GM12892 (cell line): ENCODE measurements at places on chromosomes 3 and 15.

DNA sequence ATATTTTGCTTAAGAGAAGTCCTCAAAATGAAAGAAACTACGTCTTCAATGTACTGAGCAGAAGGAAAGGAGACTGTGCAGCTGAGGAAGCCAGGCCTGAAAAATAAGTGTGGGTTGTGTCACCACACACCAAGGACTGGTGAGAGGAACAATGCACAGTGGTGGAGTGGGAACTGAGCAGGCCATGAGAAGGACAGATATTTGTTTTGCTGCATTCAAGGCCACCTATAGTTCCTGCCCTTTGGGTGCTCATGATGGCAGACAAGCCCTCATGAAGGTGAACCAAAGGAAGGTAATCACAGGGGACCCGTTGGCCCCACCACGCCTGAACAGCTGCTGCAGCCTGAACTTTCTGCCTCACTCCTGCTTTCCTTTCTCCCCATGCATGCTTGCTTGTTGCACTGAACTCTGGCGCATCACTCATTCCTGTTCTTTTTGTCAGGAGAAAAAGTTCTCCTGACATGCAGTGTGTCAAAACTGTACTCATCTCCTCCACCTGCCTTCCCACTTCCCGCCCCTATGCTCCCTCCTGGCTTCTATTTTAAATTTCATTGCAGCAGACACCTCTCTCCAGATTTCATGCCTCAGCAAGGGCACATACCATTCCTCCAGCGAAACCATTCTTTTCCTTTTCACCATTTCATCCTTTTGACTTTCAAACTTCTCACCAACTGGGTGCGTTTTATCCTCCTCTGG, 2.2 kb upstream of the RNF7 start:
- DNase-seq, result no peak

- no peak for DNase-seq
These were observed at the start of gene SCG3 for GRCh38 chr15:51681303-51681963. Gene SCG3 (plus strand): TSS chr15:51681503. CDS start chr15:51681756, 253 bp downstream.

DNA sequence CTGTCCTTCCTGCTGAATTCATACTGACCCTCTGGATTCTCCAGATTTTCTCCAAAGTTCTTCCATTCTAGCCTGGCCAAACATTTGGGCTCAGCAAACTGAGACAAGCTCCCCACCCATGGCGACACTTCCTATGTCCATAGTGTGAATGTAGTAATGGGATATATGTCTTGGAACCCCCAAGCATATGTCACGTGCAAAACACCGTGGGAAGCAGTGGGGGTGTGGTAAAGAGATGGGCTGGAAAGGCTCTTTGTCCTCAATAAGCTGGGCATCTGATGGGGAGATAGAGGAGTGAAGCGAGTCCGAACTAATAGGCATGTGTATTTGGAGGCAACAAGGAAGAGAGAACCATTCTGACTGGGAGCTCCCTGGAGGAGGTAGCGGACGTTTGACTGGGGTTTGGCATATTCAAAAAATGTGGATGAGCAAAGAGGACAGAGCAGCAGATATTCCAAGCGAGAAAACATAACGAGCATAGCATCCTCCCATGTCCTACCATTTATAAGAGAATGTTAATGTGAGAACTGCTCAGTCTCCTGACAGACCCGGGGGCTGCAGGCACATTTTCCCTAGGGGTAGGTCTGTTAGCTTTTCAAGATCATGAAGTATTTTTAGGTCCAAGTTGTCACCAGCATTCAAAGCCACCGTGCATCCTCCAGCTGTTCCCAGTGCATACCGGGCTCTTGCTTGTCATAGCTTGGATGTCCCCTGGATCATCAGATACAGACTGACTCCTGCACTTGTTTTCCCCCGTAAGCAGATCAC, 25.6 kb downstream of the TPM1 start:
- DNase-seq, result no peak

GRCh38 chr3:36800533-36801116, 36.3 kb upstream of the DCLK3 start:
- DNase-seq, result no peak

DNA sequence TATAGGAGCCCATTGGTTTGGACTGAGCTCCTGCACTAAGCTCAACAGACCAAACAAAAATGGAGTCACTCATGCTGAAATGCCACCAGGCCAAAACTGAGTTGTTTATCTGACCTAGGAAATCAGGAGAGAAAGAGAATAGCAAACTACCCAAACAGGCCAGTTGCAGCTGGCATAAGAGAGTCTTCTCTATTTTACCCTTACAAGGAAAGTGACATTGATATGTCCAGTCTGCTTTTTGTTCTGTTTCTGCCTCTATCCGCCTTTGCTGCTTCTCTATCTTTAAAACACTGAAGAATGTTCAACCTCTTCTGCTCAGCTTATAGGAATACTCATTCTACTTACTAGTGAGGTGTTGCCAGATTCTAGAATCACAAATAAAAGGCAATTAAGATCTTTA, 95.1 kb downstream of the ATP1B3 start:
- DNase-seq, result no peak

- no peak for DNase-seq
These were observed 47.3 kb downstream of the PLSCR2 start for GRCh38 chr3:146421819-146422759.

- DNase-seq, result no peak
These were observed 26.3 kb downstream of the CDIN1 start for GRCh38 chr15:36605604-36606263.

GRCh38 chr15:31223478-31224350, 102.9 kb upstream of the KLF13 start:
- DNase-seq, result no peak

- DNase-seq, result no peak
These were observed 61.3 kb downstream of the TMCO5A start for GRCh38 chr15:37995461-37996347.

DNA sequence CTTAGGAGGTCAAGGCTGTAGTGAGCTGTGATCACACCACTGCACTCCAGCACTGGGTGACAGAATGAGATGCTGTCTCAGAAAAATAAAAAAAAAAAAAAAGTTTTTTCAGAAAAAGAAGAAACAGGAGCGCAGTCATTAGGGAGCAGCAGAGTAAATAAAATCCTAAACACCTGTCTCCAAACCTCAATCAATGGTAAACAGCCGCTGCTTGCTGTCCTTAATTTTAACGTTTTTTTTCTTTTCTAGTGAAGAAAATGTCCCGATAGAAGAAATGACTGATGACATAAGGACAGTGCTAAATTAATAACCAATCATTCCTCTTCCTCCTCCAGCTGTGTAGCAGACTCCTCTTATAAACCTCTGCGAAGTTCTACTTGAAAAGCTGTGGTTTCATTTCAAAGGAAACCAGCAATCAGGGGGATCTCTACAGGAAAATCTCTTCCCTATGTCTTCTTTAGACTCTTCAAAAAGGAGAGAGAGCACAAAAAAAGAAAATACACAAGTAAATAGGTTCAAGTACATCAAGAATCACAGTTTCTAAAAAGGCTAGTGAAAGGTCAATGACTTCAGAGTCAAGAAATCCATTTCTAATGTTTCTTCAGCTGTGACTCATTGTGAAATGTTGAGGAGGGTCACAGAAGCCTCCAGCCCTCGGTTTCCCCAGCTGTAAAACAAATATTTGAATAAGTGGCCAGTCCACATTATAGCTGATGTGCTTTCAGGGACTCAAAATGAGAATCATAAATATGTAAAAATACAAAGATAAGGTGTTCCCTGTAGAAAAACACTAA, 127.6 kb downstream of the TMCO5A start:
- no peak for DNase-seq

GRCh38 chr3:64207289-64208080, 17.8 kb downstream of the PRICKLE2 start:
- no peak for DNase-seq

DNA sequence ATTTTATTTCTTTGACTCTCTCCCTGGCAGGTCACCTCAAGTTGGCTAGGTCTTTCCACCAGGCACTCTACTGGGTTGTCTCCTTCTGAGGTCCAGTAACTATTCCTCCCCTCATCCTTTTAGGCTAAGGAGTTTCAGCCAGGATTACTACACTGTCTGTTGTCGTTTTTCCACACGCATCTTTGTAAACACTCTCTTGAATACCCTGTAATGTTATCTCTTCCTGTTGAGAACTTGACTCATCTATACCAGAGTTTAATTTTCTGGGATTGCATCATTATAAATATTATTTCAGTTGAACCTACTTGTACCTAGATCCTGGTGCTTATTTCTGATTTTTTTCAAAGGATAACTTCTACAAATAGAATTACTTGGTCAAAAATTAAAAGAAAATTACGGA, 138.3 kb downstream of the SQOR start:
- DNase-seq, result no peak

GRCh38 chr3:162134571-162134970, 638.0 kb downstream of the OTOL1 start:
- DNase-seq, result no peak
